ENCODE measurements at places on chromosomes 2 and 18. TPM values are rescaled to one million over a fixed set of nuclear protein-coding genes. Genes with fewer than 3 reads are reported as not detected.

GCG gene
- not detected for polyA plus RNA-seq

UPP2 gene
- polyA plus RNA-seq, result 0.30 TPM

WDR35 gene
- 29.5 TPM for polyA plus RNA-seq

C2orf72 gene
- polyA plus RNA-seq, result 0.83 TPM

PNO1 gene
- polyA plus RNA-seq, result 13.2 TPM

GRCh38 chr2:181411105-181411849 lies 45.9 kb upstream of the ITGA4 start:
- DNase-seq, result no peak

- DNase-seq, result no peak
Observed at GRCh38 chr2:216658757-216659156, 25.5 kb downstream of the IGFBP2 start.

GRCh38 chr2:46332686-46333281 lies 35.6 kb downstream of the EPAS1 start:
- DNase-seq, result no peak

GRCh38 chr2:138500592-138501424 lies 762 bp upstream of the SPOPL start:
- peak; percentile 30 for DNase-seq

- DNase-seq, result no peak
Observed at GRCh38 chr2:84727315-84727714, 153.6 kb downstream of the TRABD2A start.

- DNase-seq, result no peak
Observed at GRCh38 chr18:31801078-31801477, 40.4 kb upstream of the SLC25A52 start.

- DNase-seq, result peak; percentile 36
Observed at GRCh38 chr2:168210895-168211570, 36.4 kb downstream of the STK39 start.

DNA sequence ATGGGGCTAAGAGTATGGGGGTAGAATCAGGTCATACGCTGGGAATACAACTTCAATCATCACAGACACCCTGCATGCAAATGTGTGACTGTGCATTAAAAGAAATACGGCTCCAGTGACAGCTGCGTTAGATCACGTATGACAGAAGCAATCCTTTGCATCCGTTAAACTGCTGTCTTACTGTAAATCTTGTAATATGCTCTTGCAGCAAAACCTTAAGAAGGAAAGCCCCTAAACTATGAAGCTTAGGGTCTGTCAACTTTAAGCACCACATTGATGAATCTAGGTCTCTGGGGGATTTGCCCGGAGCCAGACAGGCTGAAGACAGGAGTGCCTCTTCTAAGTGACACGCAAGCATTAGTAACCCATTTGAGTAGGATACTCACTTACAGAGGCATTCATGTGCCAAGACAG lies 84.7 kb upstream of the EML6 start:
- no peak for DNase-seq

Data from left lung (tissue), 14 donors.